HuH-7.5 (cell line): ENCODE measurements at places on chromosomes 16 and 17.

- DNase-seq: no peak
Observed at GRCh38 chr16:57081744-57082143, 10.6 kb upstream of the CPNE2 start.

- no peak for DNase-seq
Observed at GRCh38 chr17:79219208-79219935, 144.7 kb downstream of the ENGASE start.

DNA sequence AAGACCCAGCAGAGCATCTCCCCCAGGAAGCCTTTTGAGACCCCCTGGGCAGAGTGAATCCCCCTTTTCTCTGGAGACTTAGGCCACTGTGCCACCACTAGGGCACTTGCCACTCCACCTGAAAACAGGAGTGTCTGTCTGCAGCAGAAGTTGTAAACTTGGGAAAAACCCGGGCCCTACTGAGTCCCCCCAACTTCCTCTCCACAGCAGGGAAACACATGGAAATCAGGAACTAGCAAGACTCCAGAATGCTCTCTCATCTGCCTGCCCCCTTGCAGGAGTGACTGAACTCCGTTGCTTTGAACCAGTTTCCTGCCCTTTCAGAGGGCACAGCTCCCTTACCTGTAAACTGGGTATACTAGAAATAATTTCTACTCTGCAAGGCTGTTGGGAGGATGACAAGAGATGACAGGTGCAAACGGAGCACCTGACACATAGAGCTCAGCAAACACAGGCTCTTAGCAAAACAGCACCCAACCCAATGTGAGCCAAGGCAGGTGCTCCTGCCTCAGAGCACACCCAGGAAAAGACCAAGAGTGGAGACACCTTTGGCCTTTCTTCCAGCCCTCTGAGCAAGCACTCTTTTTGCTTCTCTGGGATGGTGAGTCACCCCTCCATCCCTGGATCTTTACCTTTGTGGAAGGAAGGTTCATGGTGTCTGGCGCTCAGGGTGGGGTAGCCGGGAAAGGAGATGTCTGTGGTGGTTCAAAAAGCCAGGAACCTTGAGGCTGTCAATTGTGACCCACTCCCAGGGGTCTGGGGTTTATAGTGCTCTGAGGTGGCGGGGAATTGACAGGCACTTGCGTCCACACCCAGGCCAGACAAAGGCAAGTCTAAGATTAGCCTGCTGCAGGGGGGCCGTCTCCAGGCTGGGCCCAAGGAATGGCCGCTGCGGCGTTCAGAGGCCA, at the start of gene HCRT:
HCRT (minus strand) TSS at position 740 of the 908 bp plus-strand sequence; CDS start at position 653, 87 bp downstream.
- DNase-seq: no peak

DNA sequence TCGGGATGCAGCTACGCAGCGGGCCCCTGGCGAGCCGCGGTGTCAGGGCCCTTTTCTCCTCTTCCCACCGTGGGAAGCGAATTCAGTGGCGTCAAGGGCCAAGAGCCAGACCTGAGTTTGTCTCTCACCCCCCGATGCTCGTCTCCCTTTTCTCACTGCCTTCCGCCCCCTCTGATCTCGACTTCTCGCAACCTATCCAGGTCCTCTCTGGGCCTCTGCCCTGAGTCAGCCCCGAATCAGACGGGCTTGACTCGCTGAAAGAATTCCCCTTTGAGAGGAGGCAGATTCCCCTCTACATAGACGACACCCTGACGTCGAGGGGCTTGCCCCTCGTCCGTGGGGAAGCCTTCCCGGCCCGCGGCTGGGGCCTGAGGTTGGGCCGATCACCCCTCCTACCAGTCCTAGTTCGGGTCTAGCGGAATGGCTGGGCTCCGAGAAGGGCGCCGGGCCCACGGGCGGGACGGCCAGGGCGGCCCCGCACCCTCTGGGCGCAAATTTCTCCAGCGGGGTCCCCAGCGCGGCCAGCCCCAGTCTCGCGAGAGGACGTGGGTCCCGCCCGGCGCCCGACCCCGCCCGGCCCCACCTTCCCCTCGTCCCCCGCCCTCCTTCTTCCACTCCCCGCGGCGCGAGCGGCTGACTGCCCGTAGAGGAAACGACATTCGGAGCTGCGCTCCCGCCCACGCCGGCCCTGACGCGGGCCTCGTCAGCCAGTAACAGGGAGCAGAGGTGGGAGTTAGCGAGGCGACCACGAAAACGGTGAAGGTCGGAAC, at the start of gene GGNBP2:
GGNBP2 (plus strand) TSS at position 613 of the 770 bp plus-strand sequence. CDS start 806 bp downstream, outside the sequence.
- peak; percentile 65 for DNase-seq
